Tibial artery (tissue), 4 donors: ENCODE measurements at places on chromosomes 2 and 18.
A peak's percentile ranks its signal among the peaks of the same experiment; 100 is the strongest.

DNA sequence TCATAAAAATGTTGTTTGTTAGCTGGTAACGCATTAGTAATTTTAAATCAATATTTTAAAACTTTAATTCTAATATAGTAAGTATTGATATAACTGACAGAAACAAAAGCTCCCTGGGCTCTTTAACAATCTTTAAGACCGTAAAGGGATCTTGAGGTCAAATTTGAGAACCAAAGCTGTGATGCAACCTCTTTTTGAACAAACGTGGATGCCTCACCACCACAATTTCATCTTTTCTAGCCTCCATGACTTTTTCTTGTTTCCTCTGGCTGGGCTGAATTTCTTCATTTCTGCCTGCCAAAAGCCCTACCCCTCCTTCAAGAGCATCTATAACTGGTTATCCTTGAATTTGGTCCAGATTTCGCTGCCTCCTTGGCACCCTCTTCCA lies 563 bp upstream of the POLE4 start:
- H3K4me1 ChIP-seq: peaks cover 7% of the 10 kb centered on the region
- peak overlapping the region; percentile 96 for H3K27ac ChIP-seq
- H3K36me3 ChIP-seq: no peaks in the 10 kb centered on the region
- H3K4me3 ChIP-seq: peak overlapping the region; percentile 86
- no peak for DNase-seq

DNA sequence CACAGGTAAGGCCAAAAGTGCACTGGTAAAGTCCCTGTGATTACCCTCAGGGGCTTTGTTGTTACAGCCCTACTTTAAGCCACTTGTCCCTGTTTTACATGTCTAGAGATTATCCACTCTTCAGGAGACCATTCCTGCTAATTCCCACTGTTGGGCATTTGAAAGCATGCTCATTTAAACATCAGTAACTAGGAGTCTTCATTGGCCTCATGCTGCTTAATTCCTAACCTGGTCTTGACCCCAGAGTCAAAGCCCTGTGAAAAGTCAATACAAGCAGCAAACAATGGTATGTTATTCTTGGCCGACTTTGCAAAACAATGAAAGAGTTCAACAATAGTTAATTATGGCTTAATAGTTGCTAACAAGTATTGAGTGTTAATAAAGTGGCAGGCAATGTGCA lies 23.2 kb downstream of the AFF3 start:
- H3K27ac ChIP-seq: no peak overlapping the region
- no peak overlapping the region for H3K4me3 ChIP-seq
- DNase-seq: no peak
- H3K36me3 ChIP-seq: no peaks in the 10 kb centered on the region
- no peaks in the 10 kb centered on the region for H3K4me1 ChIP-seq

- no peak overlapping the region for H3K27ac ChIP-seq
- no peaks in the 10 kb centered on the region for H3K27me3 ChIP-seq
- no peak for DNase-seq
- H3K4me3 ChIP-seq: no peak overlapping the region
- H3K4me1 ChIP-seq: no peaks in the 10 kb centered on the region
These were observed 142.0 kb upstream of the FSHR start for GRCh38 chr2:49296107-49296867.

- H3K27me3 ChIP-seq: no peaks in the 10 kb centered on the region
- H3K4me1 ChIP-seq: no peaks in the 10 kb centered on the region
- no peak for DNase-seq
- H3K4me3 ChIP-seq: no peak overlapping the region
- no peaks in the 10 kb centered on the region for H3K36me3 ChIP-seq
These were observed 41.9 kb upstream of the ASB18 start for GRCh38 chr2:236305964-236306605.

DNA sequence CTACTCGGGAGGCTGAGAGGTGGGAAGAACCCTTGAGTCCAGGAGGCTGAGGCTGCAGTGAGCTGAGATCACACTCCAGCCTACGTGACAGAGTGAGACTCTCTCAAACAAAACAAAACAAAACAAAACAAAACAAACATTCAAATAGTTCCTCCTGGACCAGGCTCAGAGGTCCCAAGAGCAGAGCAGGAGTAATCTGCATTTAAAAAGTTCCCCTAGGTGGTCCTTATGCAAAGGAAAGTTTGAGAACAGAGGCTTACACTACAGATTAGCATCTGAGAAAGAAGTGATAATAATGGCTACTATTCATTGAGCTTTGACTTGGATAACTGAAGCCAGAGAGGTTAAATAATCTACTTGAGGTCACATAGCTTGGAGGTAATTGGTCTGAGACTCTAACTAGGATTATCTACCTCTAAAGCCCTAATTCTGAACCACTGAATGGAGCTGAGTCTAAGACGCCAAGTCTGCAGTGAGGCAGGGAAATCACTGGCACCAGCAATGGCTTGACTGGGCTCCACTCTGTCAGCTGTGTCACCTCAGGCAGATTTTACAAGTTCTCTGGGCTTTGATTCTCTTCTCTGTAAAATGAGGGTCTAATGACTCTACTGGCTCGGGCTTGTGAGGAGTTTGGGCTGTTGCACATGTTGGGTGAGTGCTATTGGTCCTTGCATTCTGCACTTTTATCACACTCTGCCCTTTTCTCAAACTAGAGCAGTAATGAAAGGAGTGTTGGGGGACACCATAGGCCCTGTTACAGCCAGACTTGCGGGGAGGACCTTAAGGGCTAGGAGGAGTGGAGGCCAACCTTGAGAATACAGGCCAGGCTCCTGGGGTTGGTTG lies 29.2 kb upstream of the DLX2 start:
- no peaks in the 10 kb centered on the region for H3K36me3 ChIP-seq
- no peaks in the 10 kb centered on the region for H3K27me3 ChIP-seq
- no peaks in the 10 kb centered on the region for H3K4me1 ChIP-seq
- no peak overlapping the region for H3K4me3 ChIP-seq

GRCh38 chr2:240716130-240716798 lies 24.6 kb downstream of the AQP12A start:
- DNase-seq: no peak
- H3K36me3 ChIP-seq: no peaks in the 10 kb centered on the region
- H3K27ac ChIP-seq: no peak overlapping the region
- no peaks in the 10 kb centered on the region for H3K4me1 ChIP-seq
- H3K27me3 ChIP-seq: no peaks in the 10 kb centered on the region
- H3K4me3 ChIP-seq: no peak overlapping the region

- no peaks in the 10 kb centered on the region for H3K27me3 ChIP-seq
- H3K4me1 ChIP-seq: peaks cover 8% of the 10 kb centered on the region
- DNase-seq: no peak
- H3K27ac ChIP-seq: no peak overlapping the region
- no peak overlapping the region for H3K4me3 ChIP-seq
- H3K36me3 ChIP-seq: no peaks in the 10 kb centered on the region
These were observed 12.9 kb downstream of the KHK start for GRCh38 chr2:27099334-27099955.
